ENCODE measurements at places on chromosomes 4 and X. TPM values are rescaled to one million over a fixed set of nuclear protein-coding genes. Genes with fewer than 3 reads are reported as not detected.

The VGLL1 gene
- total RNA-seq, result not detected

DNA sequence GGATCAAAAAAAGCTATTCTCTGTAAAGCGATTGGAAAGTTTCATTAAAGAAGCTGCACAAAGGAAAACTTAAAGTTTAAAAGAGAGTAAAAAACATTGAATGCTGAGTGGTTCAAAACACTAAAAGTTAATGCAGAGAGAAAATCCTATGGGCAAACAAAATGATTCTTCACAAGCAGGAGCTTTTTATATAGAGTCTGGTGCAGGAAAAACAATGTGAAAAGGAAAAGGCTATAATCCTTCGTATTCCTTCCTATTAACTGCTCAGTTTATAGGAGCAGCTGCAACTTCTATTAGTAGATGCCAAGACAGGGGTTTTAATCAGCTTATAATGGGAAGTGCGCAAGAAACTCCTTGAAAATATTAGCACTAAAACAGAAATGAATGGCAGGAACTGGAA is 100.7 kb downstream of the PDGFC start:
- DNase-seq, result no peak

DNA sequence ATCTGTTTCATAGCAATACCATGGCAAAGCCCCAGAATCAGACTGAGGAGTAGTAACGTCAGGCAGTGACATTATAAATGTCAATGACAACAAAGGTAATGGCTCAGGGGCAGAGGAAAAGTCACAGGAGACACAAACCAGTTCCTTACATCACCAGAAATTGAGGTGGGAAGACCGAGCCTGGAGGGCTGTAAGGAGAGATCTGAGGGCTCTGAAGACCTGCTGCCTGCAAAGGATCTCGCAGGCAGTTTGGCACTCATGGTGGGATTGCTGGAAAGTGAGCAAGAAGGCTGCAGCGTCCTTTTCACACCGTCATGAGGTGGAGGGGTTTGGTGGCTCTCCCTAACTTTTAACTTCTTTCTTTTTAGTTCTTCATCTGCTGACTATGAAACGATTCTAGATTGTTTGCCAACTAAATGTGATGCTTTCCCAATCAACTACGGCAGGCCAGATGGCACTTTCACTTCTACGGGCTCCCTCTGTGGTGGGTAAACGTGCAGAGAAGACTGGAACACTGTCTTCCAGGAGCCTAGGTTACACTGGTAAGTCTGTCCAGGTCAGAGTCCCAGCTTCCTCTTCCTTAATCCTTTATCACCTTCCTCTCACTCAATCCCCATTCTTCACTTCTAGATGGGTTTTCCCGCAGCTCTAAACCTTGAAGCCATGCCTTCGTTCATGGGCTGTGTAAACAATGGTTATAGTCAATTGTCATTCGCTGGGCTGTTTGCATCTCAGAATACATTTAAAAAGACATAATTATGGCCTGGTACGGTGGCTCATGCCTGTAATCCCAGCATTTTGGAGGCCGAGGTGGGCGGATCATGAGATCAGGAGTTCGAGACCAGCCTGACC is 58.2 kb downstream of the TBC1D9 start:
- no peak for DNase-seq

The STBD1 gene
- 0.25 TPM for total RNA-seq

DNA sequence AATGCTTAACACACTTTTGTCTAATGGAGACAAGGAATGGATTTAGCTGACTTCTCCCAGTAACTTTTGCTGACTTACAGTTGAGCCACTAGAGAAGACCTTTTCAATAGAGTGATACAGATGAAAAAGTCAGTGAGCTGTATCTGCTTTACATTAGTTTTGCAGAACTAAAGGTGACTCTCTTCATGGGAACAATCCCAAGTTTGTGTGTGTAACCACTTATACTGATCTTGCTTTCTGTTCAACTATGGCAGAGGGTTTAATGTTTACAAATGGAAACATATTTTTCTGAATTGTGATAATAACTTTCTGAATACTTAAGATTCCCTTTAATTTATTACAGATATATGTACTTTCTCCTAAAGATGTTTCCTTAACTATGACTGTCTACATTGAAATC is 182.6 kb upstream of the PUDP start:
- no peak for DNase-seq

DNA sequence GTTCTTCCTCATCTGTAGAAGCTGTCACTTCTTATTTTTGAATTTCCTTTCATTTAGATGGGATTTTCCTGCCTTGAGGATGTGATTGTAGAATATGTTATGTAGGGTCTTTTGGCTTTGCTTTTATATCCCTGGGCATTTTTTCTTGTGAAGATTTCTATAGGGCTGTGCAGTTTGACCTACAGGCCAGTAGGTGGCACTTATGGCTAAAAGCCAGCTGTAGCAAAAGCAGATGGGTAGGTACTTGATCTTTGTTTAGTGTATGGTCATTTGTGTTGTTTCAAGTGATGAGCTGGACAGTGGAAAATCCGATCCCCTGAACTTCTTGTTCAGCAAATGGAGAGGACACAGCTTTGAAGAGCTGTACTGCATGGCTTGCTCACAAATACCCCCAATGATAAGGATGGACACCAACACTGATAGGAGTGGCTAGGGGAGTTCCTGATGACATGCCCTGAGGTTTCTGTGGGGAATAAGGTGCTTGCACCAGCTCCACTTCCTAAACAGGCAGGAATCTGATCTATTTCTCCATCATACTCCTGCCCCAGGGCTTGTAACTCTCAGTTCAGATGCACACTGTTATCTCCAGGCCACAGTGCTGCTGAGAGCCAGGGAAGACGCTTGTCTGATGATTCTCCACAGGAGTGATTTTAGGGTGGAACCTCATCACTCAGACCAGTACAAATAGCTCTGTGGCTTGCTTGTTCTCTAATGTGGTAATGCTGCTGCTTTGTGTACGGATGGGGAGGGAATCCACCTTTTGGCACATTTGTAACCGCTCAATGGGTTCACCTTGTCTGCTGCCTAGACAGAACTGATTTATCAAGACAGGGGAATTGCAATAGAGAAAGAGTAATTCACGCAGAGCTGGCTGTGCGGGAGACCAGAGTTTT is 417.1 kb upstream of the MAGEB16 start:
- peak; percentile 1 for DNase-seq

DNA sequence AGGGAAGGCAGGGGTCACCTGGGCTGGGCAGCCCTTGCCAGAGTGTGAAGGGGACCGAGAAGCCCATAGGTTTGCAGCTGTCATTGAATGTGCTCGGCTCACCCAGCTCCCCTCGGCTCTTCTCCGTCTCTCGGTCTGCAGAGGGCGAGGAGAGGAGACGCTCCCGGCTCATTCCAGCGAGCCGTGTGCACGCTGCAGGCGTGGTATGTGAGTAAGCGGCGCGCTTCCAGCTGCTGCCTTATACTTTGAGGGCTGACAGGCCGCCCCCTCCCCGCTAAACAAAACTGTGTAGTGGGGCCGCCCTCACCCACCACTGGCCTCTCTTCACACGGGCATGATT is 23.0 kb upstream of the BCORL1 start:
- no peak for DNase-seq

DNA sequence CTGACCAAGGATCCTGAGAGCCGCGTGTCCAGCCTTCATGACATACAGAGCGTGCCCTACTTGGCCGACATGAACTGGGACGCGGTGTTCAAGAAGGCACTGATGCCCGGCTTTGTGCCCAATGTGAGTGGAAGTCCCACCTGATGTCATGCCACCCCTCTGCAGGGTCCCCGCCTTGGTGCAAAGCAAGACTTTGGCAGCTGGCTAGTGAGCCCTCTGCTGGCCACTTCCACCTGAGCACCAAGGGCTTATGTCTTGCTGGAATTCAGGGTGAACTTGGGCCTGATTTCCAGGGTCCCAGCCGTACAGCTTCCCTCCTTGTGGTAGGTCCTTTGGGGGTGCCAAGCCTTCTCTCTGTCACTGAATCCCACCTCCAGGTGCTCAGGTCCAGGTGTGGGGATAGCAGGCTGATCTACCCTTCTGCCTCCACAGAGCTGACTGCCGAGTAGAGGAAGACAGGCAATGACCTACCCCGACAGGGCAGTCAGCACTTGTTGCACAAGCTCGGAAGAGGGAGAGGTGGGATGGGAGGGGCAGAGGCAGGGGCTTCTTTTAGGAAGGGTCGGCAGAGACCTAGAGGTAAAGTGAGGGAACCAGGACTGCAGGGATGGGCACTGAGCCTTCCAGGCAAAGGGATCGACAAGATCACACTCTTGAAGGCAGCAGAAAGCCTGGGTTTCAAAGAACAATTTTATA is 248.1 kb downstream of the EVC2 start:
- peak; percentile 7 for DNase-seq

The TRIM60 gene
- total RNA-seq, result not detected

- no peak for DNase-seq
These were observed 595.9 kb downstream of the CENPC start for GRCh38 chr4:66949419-66949818.

GRCh38 chrX:114047558-114047957 is 536.3 kb upstream of the HTR2C start:
- DNase-seq, result no peak
